ENCODE measurements at places on chromosomes 2 and 18.

GRCh38 chr2:15539999-15540398 is 21.1 kb downstream of the NBAS start:
- no peak for DNase-seq

DNA sequence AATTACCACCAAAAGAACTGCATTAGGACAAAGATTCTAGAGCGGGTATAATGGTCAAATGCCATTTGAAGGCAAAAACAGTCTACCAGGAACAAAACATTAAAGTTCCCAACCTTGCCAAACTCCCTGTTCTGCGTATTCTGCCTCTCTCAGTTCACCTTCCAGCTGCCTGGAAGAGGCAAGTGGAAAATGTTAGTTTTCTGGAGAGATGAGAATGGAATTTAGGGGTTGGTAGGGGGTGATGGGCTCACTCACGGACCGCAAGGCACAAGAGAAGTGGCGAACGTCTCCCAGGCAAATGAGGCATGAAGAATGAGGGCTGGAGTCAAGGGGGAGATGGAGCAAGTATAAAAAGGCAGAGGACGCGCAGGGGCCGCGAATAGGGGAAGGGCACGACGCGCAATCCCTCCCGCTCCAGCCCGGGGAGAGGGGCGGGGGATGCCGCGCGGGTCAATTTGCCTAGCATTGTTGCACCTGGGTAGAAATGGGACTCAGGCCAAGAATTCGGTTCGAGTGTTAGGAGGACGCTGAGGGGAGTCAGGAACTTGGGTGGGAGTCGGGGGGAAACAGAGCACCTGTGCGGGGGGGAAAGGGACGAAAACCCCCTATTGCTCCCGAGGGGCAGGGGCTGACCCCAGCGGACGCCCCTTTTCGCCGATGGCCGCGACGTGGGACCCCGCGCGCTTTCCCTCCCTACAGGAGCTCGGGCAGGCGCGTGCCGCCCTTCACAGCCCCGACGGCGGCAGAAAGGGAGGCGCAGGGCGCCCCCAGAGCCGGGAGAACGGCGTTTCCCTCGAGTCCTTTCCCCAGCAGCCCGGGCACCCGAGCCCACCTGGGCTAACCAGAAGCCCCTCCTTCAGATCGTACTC is 573 bp downstream of the PAIP2B start:
- DNase-seq, result no peak

DNA sequence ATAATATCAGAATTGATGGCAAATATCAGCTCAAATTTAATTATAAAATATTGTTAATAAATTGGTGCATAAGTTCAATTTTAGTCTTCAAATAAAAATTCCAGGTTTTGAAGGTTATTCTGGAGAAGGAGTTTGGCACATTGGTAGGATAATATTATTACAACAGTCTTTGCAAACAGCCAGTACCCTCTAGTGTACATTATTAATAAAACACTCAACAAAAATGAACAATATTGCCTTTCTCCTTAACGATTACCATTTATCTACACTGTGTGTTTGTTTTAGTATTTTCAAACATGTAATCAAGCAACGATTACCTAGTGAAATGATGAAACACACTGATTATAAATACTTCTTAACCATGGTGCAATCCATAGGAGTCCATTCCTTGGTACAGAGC is 334.0 kb upstream of the FSIP2 start:
- no peak for DNase-seq

DNA sequence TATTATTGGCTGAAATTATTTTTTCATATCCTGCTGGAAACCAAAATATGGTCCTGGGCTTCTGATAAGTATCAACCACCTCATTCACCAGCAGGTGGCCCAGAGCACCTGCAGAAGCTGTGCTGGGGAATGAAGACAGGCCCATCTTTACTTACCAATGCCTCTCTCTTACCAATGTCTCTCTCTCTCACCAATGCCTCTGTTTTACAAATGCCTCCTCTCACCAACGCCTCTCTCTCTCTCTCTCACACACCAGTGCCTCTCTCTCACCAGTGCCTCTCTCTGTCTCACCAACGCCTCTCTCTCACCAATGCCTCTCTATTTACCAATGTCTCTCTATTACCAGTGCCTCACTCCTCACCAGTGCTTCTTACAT is 2.3 kb upstream of the MAL start:
- no peak for DNase-seq

DNA sequence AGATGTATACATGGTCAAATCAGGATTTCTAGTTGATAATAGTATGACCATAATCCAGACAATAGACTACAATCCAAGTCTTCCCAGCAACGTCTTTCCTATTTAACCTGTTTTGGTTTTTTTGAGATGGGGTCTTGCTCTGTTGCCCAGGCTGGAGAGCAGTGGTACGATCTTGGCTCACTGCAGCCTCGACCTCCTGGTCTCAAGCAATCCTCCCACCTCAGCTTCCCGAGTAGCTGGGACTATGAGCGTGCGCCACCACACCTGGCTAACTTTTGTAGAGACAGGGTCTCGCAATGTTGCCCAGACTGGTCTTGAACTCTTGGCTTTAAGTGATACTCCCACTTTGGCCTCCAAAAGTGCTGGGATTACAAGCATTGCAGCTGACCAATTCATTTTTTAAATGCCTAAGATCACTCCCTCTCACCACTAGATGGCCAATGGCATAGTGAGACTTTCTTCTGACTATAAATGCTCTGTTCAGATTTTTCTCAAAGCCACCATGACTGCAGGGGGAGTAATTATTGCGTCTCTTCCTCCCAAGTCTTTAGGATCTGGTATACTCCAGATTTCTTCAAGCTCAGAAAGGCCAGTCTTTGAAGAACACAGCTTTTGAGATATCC is 47.6 kb downstream of the HNRNPLL start:
- DNase-seq, result no peak

GRCh38 chr2:152012697-152013096 is 86.1 kb downstream of the CACNB4 start:
- DNase-seq, result no peak

DNA sequence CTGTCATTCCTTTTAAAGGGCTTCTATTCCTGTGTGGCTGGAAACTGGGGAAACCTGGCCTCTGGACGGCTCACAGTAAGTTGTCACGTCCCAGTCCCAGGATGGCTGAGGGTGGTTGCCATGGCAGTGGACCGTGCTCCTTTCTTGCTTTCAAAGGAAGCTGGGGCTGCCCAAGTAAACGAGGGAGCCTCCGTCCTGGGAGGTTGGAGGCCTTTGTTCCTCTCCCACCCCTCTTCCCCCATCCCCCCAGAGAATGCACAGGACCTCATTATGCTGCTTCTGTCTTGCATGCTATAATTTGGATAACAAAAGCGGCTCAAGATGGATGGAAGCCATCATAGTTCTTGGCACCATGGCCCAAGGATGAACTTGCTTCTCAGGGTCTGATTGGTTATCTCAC is 325.5 kb upstream of the HS6ST1 start:
- DNase-seq, result no peak

- no peak for DNase-seq
These were observed 9.5 kb downstream of the HS1BP3 start for GRCh38 chr2:20641123-20641985.

- no peak for DNase-seq
These were observed 32.0 kb downstream of the IMPA2 start for GRCh38 chr18:12013186-12013916.

GRCh38 chr2:26668856-26669750 is 23.4 kb upstream of the KCNK3 start:
- no peak for DNase-seq

DNA sequence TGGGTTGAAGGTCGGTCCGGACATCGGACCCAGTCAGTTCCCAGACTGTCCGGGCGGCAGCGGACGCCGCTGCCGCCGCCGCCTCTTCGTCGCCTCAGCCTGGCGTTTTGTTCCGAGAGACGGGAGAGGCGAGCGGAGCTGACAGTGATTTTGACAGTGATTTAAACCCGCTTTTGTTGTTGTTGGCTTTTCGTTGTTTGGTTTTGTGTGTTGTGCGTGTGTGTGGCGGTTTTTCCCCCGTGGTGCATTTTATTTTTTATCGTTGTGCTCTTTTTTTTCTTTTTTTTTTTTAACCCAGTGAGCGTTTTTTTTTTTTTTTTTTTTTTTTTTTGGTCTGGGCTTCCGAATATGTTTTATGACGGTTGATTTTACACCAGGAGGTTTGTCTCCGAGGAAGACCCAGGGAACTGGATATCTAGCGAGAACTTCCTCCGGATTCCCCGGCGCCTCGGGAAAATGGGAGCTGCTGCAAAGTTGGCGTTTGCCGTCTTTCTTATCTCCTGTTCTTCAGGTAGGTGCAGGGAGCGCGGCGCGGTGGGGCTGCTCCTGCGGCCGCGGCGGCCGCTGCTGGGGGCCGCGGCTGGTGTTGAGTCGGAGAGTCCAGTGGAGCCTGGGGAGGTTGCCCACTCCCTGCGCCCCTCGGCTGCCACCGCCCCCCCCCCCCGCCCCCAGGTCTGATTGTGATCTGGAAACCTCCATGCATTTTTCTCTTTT is at the start of gene ACVR2A:
TSS of gene ACVR2A (plus strand) at position 333 of the 714 bp plus-strand sequence. CDS start at position 457, 124 bp downstream.
- DNase-seq, result peak; percentile 53

- no peak for DNase-seq
These were observed 11.1 kb downstream of the NR4A2 start for GRCh38 chr2:156321243-156321904.

GRCh38 chr2:226256709-226257376 is 542.8 kb downstream of the IRS1 start:
- peak; percentile 42 for DNase-seq

DNA sequence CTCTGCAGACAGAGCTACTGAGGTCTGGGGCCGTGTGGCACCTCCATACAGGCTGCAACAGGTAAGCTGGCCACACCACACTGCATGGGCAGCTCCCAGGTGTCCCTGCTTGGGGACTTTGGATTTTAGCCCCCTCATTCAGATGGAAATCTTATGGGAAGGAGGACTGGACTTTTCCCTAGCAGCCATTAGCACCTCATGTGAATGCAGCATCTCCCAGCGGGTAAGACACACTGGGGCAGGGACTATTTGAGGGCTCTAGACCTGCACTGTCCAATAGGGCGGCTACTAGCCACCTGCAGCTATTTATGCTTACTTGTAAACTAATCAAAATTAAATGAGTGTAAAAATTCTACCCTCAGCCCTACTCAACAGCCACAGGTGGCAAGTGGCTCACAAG is 34.2 kb upstream of the GLI2 start:
- DNase-seq, result no peak

GRCh38 chr18:48127606-48128005 is 197.1 kb upstream of the SMAD2 start:
- DNase-seq, result no peak

DNA sequence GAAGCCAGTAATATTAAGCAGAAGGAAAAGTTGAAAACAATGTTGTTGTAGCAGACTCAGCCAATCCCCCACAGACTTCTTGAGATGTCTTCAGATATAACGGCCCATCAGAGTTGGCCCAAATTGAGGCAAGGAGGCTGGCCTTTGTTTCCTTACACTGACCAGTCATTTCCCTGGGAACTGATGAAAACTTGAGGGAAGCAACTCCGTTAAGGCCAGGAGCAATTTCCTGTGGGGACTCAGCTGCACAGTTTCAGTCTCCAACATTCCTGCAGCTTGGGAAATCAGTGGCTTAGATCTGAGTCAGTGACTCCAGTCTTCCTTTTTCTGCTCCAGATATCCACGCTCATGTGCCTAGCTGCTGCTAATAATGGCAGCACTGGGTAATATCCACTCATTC is 75.7 kb downstream of the FTCDNL1 start:
- DNase-seq, result no peak

DNA sequence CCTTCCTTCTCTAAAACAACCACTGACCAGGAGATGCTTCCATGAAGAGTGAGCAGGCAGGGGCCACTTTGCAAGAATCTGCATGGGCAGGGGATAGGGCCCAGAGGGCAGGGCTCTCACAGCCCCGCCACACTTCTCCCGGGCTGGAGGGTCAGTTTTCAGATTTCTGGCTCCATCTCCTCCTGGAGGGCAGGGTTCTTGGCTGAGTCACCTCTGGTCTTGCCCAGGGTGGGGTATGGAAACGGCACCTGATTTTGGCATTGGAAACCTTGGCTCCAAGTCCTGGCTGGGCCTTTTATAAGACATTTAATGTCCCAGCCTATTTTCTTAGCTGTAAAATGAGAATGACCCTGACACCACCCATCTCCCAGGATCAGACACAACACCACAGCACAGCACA is 27.6 kb upstream of the ASPRV1 start:
- no peak for DNase-seq

DNA sequence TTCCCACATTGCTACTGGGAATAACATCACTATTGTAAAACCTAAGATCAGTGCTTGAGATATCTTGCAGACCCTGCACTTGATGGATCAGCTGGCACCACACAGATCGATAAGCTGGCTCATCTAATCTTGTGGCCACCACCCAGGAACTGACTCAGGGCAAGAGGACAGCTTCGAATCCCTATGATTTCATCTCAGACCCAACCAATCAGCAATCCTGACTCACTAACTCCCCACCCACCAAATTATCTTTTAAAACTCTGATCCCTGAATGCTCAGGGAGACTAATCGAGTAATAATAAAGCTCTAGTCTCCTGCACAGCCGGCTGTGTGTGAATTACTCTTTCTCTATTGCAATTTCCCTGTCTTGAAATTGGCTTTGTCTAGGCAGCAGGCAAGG is 11.3 kb upstream of the TEX44 start:
- DNase-seq, result no peak

DNA sequence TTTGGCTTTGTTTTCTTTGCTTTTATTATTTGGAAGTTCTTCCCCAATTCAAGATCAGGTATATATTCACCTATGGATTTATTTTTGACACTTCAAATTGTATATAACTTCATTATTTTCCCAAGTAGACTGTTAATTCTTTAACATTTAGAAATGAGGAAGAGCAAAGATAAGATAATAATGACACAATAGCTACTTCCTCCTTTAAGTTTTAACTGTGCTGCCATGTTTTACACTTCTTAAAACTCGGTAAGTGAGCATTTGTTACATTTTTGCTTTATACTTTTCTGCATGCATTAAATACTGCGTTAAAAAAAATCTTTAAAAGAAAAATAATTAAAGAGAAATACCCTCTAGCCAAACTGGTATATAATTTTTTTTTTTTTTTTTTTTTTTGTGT is 32.5 kb downstream of the SLC66A3 start:
- DNase-seq, result no peak

- no peak for DNase-seq
These were observed 445.1 kb upstream of the SPRED2 start for GRCh38 chr2:65877331-65878010.

GRCh38 chr2:234846599-234847363 is 105.0 kb upstream of the SH3BP4 start:
- DNase-seq, result no peak

- no peak for DNase-seq
These were observed 6.8 kb upstream of the TEX51 start for GRCh38 chr2:126891681-126892500.

GRCh38 chr18:22175346-22175745 is 6.0 kb downstream of the GATA6 start:
- no peak for DNase-seq

GRCh38 chr2:56286936-56287335 is 103.1 kb downstream of the CCDC85A start:
- DNase-seq, result peak; percentile 37

DNA sequence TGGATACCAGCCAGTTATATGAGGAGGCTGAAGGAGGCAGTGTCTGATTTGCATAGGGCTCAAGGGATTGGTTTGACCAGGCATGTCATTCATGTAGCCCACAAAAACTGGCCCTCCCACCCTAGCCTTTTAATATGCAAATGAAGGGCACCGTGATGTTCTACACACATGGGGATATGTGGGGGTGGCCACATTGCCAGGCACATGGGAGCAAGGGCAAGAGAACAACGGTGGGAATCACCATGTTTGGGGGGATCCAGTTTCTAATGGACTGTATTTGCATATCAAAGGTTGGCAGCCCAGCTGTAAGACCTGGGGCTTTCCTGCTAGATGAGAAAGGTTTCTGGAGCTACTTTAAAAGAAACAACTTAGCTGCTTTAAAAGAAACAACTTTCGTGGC is 65.1 kb upstream of the SLC25A52 start:
- no peak for DNase-seq

Measured in NCI-H446 treated with DMSO at 0.1 percent for 48 hours (cell line).